ENCODE measurements at places on chromosomes 3 and 15. TPM values are rescaled to one million over a fixed set of nuclear protein-coding genes. Genes with fewer than 3 reads are reported as not detected.

- peak overlapping the region; percentile 19 for H3K27ac ChIP-seq
- DNase-seq: no peak
- peaks cover 7% of the 10 kb centered on the region for H3K27me3 ChIP-seq
- H3K4me1 ChIP-seq: peaks cover 32% of the 10 kb centered on the region
These were observed 3.3 kb downstream of the SRGAP3 start for GRCh38 chr3:9246189-9246588.

GRCh38 chr3:76487446-76487845, 552.5 kb upstream of the ROBO2 start:
- H3K27ac ChIP-seq: no peak overlapping the region
- H3K4me1 ChIP-seq: no peaks in the 10 kb centered on the region
- H3K36me3 ChIP-seq: no peaks in the 10 kb centered on the region
- H3K27me3 ChIP-seq: no peaks in the 10 kb centered on the region
- no peak overlapping the region for H3K4me3 ChIP-seq

GOLGA6L4 gene
- 14.6 TPM for total RNA-seq

GRCh38 chr3:140597792-140598191, 80.1 kb upstream of the TRIM42 start:
- no peaks in the 10 kb centered on the region for H3K4me1 ChIP-seq
- H3K27me3 ChIP-seq: peaks cover 2% of the 10 kb centered on the region
- no peak overlapping the region for H3K4me3 ChIP-seq
- no peak for DNase-seq

GRCh38 chr15:50798684-50799083, 33.2 kb upstream of the SPPL2A start:
- H3K27me3 ChIP-seq: no peaks in the 10 kb centered on the region
- DNase-seq: no peak
- no peak overlapping the region for H3K27ac ChIP-seq
- no peak overlapping the region for H3K4me3 ChIP-seq
- H3K36me3 ChIP-seq: no peaks in the 10 kb centered on the region

EFCC1 gene
- not detected for total RNA-seq

LRRIQ4 gene
- total RNA-seq: 0.29 TPM

RBP2 gene
- not detected for total RNA-seq

DNA sequence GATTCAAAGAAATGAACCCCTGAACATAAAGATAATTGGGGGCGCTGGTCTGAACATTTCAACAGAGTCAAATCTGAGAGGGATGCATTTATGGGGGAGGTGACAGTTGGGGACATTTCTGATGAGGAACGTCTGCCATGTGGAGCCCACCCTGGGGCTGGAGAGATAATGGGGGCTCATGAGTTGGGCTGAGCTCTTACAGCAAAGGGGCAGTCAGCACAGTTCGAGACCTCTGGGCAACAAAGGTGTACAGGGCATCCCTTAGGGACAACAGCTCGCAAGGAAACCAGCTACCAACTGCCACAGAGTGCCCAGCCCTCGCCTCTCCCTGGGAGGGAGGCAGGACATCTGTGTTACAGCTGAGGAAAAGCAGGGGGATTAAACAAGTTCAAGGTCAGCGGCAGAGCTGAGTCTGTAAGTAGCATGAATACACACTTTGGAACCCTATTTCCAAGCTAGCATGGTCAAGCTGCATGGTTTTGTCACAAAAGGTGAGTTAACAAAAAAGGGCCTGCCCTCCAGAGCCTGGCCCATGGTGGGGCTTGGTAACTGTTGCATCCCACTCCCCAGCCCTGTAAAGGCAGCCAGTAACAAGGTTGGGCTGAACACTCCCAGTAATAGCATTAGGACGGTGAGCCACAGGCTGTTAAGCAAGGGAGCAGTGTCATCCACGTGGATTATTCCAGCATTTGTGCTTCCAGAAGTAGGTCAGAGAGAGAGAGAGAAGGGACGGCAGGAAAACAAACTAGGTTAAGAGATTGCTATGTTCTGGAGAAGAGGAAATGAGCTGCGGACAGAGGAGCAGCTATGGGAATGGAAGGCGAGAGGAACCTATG, 4.3 kb downstream of the GNB5 start:
- H3K4me3 ChIP-seq: no peak overlapping the region
- no peak for DNase-seq
- no peak overlapping the region for H3K27ac ChIP-seq
- H3K36me3 ChIP-seq: no peaks in the 10 kb centered on the region

USP50 gene
- total RNA-seq: not detected

GRCh38 chr15:51311510-51311909, 26.9 kb downstream of the CYP19A1 start:
- no peak for DNase-seq
- peaks cover 13% of the 10 kb centered on the region for H3K4me1 ChIP-seq
- H3K36me3 ChIP-seq: no peaks in the 10 kb centered on the region
- H3K27ac ChIP-seq: no peak overlapping the region

CHRD gene
- 47.1 TPM for total RNA-seq

NOX5 gene
- not detected for total RNA-seq

DNA sequence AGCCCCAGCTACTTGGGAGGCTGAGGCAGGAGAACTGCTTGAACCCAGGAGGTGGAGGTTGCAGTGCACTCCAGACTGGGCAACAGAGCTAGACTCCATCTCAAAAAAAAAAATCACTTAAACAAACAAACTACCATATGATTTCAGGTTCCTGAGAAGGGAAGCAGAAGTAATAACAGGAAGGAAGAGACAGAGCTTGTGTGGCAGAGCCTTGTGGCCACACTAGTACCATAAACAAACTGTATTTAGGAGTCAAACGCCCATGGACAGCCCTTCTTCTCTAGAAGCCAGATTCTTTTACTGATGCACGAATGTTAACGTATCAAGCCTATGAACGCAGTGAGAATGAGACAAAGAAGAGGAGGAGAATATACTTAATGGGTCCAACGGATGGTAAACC, 12.0 kb downstream of the MTMR10 start:
- no peak overlapping the region for H3K27ac ChIP-seq
- H3K36me3 ChIP-seq: no peaks in the 10 kb centered on the region
- no peak overlapping the region for H3K4me3 ChIP-seq
- DNase-seq: no peak
- H3K27me3 ChIP-seq: no peaks in the 10 kb centered on the region

CNTN3 gene
- total RNA-seq: 2.2 TPM

Measured in glutamatergic neuron (in vitro differentiated cells).